ENCODE measurements at places on chromosomes 6 and 20.

DNA sequence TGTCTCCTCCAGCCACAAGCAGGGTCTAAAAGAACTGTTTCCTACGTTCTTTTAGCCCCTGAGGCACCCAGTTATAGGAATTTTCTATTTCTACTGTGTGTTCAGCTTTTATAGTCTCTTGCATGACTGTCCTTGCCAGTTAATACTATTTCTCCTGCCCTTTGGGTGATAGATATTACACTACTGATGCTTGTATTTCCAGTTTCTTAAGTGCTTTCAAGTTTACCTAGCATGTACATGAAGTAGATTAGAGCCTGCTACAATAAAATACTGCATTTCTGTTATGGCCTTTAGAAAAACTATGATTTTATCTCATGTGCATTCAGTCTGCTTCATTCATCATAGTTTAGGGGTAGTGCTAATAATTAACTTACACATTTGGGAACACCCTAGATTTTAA lies 89.6 kb downstream of the FOXO3 start:
- DNase-seq = no peak

GRCh38 chr6:162538643-162539064 lies 188.9 kb downstream of the PRKN start:
- DNase-seq = no peak

DNA sequence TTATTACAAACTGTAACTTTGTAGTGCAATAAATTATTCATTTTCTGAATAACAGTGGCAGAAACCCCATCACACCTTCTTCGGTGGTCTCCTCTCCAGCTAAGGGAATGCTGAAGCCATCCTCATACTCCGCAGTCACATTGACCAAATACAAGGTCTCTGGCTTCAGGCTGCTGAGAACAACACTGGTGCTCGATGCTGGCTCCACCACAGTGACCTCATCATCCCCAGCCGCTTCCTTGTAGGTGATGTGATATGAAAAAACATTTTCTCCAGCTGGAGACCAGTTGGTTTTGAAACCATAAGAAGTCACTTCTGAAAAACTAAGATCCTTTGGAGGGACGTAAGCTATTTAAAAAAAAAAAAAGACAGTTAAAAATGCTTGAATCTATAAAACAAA lies 25.0 kb downstream of the COL12A1 start:
- DNase-seq = no peak

DNA sequence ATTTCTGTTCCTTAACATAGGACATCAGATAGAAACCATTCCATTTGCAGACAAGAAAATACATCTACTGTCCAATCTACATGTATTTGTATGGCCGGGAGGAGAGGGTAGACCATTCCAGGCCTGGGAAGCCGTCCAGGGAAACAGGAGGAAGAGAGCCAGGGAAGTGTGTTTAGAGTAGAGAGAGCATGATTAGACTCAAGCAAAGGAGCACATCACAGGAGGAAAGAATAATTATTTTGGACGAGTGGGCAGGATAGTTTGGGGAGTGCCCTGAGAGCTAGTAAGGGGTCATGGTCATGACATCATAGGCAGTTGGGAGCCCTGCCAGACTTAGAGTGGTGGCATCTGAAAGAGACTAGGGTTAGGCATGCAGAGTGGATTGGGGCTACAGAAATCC lies 250.0 kb downstream of the HIVEP2 start:
- no peak for DNase-seq

DNA sequence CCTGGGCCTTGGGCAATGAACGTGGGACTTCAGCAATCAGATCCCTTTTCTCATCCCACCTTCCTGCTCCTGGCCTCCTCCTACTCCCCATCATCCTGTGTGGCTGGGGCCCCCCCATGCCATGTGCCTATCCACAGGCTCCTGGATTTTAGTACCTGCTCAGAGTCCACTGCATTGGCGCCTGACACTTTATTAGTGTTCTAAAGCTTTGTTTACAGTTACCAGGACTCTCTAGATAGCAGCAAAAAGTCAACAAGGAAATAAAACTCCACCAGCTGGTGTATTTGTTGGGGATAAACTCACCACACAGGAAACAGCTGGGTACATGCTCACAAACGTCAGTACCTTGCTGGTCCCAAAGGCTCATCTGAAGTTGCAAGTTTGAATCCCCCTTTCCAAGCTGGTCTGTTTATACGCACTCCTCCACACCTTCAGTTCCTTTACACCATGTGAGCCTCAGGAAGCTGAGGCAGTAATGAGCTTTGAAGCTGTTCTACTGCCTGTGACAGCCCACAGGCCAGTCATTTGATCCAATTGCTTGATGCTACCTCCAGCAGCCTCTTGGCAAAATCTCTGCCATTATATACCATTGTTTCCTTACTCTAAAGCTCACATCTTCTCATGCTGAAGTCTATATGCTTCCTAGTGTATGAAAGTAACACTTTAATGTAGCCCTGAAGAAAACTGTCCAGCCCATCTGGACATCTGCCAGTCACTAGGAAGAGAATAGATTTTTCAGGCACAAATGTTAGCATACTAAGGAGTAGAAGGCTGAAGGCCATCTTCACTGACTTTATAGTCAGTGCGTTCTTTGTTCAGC lies 76.6 kb downstream of the ANKEF1 start:
- DNase-seq = no peak

GRCh38 chr6:14121936-14122344 lies 4.4 kb downstream of the CD83 start:
- peak; percentile 63 for DNase-seq

GRCh38 chr6:163485388-163485851 lies 70.9 kb downstream of the QKI start:
- DNase-seq = no peak

DNA sequence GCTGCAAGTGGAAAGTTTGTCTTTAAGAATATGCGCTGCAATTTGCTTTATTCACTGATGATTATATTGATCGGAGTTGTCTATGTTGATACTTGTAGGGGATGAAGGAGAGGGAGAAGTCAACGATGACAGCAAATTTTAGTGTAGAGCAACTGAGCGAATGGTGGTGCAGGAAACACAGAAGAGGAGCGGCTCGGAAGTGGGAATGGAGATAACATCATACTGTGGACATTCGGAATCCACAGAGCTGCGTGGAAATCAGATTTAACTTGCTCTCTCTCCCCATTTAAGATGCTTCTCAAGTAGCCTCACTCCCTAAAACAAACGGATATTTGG lies 722 bp upstream of the TMEM14B start:
- no peak for DNase-seq

DNA sequence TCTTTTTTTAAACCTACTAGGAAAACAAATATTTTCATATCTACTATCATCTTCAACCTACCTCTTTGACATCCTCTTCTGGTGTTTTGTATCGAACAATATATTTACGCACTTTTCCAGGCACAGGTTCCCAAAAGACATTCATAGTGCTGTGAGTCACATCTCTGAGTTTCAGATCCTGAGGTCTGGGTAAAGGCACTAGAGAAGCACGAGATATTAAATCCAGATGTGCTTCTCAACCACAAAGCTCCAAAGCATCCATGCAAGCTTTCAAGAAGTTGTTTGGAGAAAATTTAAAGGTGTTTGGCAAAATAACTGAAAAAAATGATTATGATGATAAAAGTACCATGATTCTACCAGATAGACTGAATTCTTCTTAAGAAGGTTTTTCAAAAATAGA lies 62.7 kb downstream of the COL12A1 start:
- DNase-seq = no peak

GRCh38 chr20:50197463-50198179 lies 7.0 kb downstream of the CEBPB start:
- no peak for DNase-seq

- no peak for DNase-seq
These were observed 6.3 kb upstream of the LOC128125822 start for GRCh38 chr6:63565727-63566596.

DNA sequence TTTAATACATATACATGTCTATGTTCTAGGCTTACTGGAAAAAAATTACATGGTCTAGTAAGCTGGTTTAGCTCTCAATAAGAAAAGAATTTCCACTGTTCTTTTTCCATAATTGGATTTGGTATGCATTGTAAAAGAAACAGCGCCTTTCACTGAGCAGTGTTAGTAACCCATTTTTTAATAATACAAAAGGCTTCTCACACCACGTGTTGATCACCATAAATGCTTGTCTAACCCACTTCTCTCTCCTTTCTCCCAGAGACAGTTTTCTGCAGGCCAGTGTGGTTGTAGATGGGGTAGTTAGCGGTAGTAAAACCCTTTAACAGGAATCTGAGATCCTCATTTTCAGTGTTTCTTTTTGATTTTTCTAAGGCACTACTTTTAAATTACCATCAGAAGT lies 348.7 kb upstream of the MANEA start:
- DNase-seq = no peak

GRCh38 chr6:127690092-127690491 lies 113.1 kb downstream of the C6orf58 start:
- DNase-seq = no peak

DNA sequence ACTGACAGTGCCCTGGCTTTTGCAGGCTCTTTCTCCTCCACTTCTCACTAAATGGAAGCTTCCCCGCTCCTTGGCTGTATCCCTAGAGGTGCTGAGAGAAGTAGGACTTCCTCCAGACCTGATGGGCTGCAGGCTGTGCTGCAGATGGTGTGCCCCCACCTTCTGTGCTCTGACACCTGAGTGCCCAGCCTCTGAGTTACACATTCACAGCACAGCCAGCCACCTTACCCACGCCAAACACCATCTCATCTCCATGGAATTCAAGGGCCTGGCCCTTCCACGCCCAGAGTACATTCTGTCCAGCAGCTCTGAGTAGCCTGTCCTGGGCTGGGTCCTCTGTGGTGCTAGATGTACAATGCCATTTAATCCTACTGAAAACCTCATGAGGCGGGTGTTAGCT lies 5.3 kb downstream of the SFTA2 start:
- no peak for DNase-seq

DNA sequence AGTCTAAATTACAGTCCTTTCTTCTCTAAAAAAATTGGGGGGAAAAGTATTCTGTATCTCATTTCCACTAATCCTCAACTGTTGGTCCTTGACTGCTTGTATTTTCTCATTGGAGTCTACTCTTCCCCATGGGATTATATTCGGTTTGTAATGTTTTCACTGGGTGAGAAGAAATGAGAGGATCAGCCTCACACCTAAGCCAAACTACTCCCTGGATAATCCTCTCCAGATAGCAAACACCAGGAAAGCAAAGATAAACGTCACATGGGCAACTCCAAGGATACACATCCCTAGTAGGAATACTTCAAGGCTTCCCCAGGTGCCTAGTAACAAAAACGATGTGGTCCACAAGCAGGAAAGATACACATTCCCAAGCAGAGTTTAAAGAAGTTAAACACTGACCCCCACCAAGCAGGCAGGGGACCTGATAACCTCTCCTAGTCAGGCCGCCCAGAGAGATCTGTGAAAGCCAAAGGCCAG lies 53.9 kb upstream of the SOX4 start:
- DNase-seq = no peak

- DNase-seq = no peak
These were observed 190.3 kb downstream of the ZDHHC14 start for GRCh38 chr6:157571269-157571668.

- DNase-seq = no peak
These were observed 113.4 kb downstream of the EYA2 start for GRCh38 chr20:47007826-47008655.

DNA sequence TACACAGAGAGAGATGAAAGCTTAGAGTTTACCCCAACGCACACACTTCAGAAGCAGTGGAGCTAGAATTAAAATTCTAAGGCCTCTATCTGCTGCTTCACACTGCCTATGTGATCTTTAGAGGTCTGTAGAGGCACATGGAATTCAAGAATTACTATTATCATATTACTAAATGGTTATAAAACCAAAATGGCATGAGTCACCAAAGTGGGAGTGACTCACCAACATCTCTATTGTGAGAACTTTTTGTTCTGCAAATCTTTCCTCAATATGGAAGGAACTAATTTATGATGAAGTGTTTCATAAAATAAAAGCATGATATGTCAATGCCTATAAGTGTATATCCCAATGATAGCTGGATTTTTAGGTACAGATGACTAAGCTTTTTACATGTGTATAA lies 28.5 kb upstream of the TMEM244 start:
- DNase-seq = no peak

- no peak for DNase-seq
These were observed 4.2 kb upstream of the TTPAL start for GRCh38 chr20:44471481-44471882.

DNA sequence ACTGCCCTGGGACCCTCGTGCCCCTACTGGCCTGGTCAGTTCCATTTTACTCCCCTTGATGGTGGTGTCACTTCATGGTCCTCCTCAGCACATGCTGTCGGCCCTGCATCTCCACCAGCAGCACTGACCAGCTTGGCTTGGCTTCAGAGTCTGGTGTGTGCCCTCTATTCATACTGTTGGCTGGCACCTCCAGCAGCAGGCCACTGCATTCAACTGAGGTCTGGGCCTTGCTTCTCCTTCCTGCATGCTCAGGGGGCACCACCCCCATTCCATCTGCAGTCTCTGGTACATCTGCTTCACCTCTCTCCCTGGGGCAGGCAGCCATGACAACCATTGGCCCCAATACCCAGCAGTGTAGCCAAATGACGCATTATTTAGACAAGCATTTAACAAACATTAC lies 155.9 kb downstream of the SLC24A3 start:
- no peak for DNase-seq

DNA sequence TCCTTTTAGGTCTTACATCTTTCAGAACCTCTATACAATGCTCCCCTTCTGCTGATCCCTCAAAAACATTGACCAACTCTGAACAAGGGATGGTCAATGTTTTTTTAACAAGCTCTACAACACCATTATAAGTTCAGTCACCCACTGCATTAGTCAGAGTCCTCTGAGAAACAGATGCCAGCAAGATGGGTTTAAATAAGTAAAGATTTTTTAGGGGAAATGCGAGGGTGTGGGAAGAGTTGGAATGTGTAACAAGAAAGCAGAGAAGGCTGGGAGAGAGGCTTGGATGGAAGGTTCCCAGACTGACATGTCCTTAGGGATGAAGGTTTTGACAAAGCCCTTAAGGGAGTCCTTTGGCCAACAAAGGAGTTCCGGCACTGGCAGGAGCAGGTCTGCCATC lies 478.3 kb downstream of the FRK start:
- no peak for DNase-seq

DNA sequence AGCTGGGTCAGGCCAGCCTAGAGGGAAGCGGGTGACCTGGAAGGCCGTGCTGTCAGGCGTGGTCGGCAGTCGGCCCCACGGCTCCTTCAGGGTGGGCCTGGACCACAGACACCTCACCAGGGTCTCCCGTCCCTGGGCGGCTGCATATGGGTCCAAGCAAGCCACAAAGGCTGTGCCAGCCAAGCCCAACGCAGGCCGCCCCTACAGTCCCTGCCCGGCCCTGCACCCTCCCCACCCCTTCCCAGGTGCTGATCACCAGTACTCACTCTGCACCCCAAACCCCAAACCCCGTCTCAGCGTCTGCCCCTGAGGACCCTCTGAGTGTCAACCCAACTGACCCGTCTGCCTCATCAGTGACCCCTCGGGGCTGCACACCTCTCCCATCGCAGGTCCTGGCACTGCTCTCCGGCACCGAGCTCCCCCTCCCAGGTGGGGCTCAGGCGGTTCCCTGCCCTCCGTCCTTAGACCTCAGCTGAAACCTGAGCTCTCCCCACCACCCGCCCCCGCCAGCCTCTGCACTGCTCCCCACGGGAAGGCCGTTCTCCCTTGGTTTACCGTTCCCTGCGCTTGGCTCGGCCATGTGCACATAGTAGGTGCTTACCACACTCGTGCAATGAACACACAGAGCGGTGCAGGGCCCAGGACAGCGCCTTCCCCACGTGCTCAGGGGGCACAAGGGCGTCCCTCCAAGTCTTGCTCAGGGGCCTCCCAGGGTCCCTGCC lies 1.5 kb upstream of the PPDPF start:
- no peak for DNase-seq
